ENCODE measurements at places on chromosomes 2 and 18. TPM values are rescaled to one million over a fixed set of nuclear protein-coding genes. Genes with fewer than 3 reads are reported as not detected.

DNA sequence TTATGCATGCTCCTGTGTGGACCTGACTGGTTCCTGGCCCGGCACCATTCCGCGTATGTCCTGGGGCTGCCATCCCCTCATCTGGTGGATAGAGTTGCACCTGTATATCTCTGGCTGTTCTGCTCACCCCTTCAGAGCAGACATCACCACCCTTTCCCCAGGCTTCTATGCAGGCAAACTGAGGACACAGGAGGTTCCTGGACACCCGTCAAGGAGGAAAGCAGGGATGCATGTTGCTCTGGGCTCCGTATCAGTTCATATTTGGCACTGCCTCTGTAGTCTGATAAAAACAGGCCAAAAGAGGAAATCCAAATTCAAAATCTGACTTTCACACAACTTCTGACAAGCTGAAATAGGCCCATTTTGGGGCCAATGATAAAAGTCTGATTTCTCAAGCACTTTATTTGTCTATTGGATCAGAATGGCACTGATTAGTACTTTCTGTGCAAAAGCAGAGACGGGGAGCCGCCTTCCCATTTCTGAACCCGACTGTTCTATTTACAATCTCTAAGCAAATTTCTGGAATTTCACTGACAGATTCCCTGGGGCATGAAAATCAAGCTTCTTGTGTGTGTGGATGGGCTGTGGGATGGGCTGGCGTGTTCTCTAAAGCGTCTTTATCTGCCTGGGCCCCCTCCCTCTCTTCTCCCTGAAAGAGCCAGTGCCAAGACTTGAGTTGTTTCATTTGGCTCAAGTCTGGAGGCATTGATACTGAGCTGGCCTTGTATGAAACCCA lies 96.9 kb downstream of the SETBP1 start:
- no peak for DNase-seq

DNA sequence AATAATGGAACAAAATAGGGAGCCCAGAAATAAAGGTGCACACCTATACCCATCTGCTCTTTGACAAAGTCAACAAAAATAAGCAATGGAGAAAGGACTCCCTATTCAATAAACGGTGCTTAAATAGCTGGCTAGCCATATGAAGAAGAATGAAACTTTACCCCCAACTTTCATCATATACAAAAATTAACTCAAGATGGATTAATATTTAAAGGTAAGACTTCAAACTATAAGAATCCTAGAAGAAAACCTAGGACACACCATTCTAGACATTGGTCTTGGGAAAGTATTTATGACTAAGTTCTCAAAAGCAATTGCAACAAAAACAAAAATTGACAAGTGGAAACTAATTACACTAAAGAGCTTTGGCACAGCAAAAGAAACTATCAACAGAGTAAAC lies 139.1 kb downstream of the DNAH7 start:
- no peak for DNase-seq

DNA sequence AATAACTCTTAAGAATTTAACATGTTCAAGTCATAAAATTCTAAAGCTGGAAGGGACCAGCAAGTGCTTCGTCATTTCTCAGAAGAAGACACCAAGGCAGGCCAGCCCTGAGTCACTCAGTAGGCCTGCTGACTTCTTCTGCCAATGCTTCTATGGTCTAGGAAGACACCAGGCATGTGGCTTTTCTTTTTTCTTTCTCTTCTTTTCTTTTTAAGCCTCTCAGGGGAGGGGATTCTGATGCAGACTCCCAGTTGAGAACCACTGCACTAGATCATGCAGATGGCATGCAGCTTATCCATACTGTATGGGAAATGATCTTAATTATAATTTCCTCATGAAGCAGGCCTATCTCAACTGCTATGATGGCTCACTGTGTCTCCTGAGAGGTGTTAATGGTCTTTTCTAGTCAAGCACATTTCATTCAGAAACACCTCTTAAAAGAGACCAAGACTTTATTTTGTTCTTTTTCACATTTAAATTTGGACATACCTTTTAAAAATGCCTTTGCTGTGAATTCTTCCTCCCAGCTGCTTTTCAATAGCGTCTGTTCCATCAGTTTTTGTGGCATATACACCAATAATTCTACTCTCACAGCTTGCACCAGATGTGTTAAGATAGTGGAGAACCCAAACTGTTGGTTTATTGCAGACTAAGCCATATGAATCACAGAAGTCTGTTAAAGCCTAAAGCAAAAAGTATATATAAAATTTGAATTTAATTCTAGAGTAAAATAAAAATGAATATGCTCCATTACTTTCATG lies 11.3 kb downstream of the KCTD18 start:
- DNase-seq = no peak

- DNase-seq = no peak
Observed at GRCh38 chr18:35717182-35717581, 135.6 kb downstream of the GALNT1 start.

DNA sequence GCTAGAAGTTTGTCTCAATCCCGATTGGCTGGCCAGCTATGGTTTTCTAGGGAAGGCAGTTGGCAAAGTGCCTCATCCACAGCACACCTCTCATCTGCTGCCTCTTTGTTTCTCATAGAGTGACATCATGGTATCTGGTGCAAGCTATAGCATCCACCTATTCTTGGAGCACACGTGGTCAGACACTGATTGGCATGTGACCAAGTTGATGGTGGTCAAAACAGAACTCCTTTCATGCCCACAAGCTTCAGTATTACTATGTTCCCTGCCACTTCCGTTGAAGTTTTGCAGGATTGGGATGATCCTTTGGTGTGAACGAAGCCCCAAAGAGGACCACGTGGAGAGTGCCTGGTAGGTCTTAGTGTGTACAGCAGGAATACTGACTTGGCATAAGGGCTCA lies 28.8 kb downstream of the TTC32 start:
- no peak for DNase-seq

GRCh38 chr18:30376515-30376914 lies 666.0 kb downstream of the DSC3 start:
- DNase-seq = no peak

- no peak for DNase-seq
Observed at GRCh38 chr2:12155303-12156051, 409.0 kb downstream of the LPIN1 start.

- DNase-seq = no peak
Observed at GRCh38 chr2:42361728-42362283, 789 bp upstream of the COX7A2L start.

- DNase-seq = no peak
Observed at GRCh38 chr18:77571743-77572142, 322.1 kb downstream of the GALR1 start.

- DNase-seq = no peak
Observed at GRCh38 chr2:95300450-95300849, 3.3 kb downstream of the KCNIP3 start.

- no peak for DNase-seq
Observed at GRCh38 chr2:102080451-102081242, 61.9 kb upstream of the IL1R1 start.

- no peak for DNase-seq
Observed at GRCh38 chr2:66717973-66718372, 283.0 kb downstream of the MEIS1 start.

GRCh38 chr2:20381457-20381856 lies 30.8 kb upstream of the PUM2 start:
- no peak for DNase-seq

DNA sequence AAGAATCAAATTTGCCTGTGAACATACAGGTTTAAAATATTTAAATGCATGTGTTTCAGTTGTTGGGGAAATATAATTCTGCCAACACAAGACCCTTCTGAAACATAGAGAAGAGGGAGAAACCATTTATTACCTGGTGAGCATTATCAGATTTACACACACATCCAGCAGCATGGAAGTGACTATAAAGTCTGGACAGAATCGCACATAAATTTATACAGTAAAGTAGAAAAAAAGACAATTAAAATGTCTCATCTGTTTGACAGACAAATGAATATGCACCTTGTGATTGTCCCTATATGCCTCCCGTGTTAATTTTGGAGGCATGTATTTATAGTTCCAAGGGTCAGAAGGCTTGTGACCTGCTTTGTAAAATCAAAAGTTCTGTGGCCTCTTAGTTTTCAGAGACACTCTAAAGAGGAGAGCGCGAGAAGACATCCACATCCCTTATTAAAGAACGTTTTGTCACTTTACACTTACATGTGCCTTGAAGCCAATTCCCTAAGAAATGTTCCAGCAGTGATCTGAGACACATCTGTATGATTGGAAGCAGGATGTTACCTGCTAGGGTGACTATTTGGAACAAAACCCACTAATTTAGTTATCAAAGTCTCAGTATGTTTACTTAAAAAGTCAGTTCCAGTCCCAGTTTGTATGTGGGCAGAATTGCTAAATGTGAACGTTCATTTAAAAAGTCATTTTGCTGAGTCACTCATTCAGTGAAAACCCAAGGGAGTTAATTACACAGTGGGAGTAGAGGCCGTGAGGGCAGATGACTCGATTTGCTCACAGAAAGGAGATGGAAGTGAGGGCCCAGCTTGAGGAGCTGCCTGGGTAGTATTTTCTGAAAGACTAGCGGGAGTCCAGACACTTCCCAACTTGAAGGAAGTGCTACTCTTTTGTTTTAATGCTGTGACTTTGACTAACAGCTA lies 527.6 kb upstream of the MEX3C start:
- DNase-seq = no peak

DNA sequence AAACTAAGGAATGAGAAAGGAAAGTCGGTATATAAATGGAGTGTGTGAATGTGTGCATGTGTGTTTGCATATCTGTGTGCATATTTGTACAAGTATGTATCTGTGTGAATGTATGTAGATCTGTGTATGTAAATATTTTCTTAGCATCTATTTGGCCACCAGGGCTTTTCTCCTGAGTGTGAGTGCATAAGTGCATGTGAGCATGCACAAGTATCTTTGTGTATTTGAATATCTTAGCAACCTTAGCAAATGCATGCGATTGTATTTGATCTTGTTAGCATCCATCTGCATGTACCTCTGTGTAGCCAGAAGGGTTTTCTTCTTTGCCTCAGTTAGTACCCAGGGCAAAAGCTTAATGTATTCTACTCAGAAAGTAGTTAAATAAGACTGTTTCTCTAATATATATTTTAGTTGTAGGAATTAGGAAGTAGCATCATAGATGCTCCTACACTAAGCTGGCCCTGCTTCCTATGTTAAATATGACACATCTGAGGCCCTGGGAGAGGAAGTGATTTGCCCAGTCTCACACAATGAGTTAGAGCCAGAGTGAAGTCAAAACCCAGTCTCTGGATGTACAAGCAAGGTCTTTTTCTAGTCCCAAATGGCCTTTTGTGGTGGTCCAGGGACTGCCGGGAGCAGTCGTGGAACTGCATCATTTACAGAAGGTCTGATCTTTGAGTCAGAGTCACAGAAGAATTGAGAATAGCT lies 9.2 kb downstream of the FKBP1B start:
- DNase-seq = no peak

The RAB17 gene
- total RNA-seq = 3.4 TPM

The BZW1 gene
- total RNA-seq = 129 TPM

The PDE1A gene
- 4.1 TPM for total RNA-seq

The LYPD1 gene
- total RNA-seq = 0.57 TPM

The LRP2 gene
- total RNA-seq = 0.04 TPM

All from esophagus squamous epithelium (tissue), 5 donors.